NCI-H446 (cell line): ENCODE measurements at places on chromosomes 2 and 18.

DNA sequence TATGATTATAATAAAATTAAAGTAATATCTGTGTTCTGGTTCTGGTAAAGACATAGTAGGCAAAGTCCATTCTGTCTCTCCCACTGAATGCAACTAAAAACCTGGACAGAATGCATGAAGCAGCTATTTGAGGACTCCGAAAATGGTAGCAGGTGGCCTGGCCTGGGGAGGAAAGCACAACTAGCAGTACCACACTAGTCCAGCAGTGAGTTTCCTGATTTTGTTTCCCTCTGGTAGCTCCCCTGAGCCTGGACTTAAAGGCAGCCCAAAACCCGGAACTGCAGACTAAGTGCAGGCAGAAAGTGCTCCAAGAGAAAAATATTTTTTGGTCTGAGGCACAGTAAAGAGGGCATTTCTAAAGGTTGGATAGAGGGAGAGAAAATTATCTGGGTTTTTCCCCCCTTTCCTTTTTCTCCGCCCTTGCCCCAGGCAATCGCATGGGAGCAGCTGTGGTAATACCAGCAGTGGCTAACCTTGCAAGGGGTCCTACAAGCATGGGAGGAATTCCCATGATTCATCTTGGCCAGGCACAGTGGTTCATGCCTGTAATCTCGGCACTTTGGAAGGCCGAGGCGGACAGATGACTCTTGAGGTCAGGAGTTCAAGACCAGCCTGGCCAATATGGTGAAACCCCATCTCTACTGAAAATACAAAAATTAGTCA, 32.3 kb downstream of the ASXL2 start:
- DNase-seq: no peak

DNA sequence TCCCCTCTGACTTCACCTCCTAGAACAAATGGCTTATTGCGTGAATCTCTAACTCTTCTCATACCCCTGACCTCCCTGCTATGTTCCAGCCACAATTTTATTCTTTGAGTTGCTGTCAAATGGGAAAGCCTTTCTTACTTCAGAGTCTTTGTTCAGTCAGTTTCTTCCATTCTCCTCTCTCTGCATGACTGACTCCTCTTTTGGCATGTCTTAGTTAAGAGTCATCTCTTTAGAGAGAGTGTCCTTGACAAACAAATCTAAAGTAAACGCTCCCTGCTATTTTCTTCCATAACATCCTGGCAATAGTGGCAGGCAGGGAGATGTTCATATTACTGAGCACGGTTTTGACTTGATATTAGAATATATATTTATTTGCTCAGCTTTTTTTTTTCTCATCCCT, 170.7 kb upstream of the ERBB4 start:
- DNase-seq: no peak

- DNase-seq: no peak
Observed at GRCh38 chr2:162111958-162112850, 38.2 kb upstream of the DPP4 start.

DNA sequence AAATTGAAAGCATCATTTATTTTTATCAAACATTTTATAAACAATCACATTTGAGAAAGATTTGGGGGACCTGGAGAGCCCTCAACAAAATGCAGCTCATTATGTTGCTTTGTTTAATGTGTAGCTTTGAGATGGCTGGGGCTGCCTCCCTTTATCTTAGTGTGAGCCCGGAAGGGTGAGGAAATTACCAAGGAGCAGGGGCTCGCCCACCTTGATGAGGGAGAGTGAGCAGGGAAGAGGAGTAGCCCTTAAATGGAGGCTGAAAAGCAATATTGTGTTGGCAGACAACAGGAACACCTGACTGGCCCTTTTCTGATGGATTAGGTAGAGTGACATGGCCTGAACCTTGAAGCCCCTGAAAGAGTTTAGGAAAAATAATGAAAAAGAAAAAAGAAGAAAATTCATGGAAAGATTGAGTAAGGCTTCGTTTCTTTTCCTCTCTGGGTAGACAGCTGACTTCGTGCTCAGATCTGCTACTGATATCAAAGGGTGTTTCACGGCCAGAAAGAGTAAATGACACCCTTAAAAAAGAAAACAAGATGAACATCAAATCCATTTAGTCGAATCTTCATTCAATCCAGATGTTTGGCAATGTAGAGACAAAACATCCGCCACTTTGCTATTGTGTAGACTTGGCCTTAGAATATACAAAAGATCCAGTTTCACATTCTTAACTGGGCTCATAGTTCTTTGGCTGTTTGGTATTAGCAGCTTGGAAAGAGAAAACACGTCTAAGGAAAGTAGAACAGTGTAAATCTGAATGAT, 206.5 kb upstream of the TCF4 start:
- DNase-seq: no peak

- DNase-seq: no peak
Observed at GRCh38 chr2:179963626-179964025, 43.5 kb downstream of the CWC22 start.

DNA sequence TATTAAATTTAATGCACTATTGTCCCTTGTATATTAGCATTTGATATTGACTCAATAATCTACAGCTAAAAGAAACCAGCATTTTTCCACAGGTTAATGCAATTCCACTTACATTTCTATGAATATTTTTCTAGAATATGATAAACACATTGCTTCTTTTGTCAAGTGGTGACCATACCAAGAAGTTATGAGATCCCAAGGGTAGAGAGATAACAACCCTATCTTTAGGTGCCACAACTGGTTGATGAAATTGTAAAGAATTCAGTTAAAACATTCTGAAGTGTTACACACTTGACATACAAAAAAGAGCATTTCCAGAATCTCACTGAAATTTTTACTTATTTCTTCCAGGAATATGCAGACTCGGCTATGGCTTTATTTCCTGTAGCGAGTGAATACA, 56.0 kb downstream of the ABCG8 start:
- DNase-seq: no peak

- DNase-seq: no peak
Observed at GRCh38 chr2:26284132-26284531, 39.4 kb downstream of the HADHB start.

GRCh38 chr2:9074930-9075329, 71.4 kb upstream of the MBOAT2 start:
- DNase-seq: no peak

DNA sequence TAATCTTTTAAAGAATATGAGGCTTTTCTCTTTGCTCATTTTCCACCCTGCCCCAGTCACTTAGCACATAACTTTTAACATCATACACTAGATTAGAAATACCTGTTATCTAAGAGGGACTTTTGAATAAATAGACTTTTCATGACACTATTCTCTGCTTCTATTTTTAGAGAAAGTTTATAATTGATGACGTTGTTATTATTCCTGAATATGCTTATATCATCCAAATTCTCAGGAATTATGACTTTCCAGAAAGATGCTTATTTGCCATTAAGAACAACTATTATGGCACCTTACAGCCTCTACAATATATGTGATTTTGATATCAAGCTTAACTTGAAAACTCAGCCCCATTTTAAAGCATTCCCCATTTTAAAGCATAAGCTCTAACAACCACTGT, 11.4 kb downstream of the TMEFF2 start:
- no peak for DNase-seq

DNA sequence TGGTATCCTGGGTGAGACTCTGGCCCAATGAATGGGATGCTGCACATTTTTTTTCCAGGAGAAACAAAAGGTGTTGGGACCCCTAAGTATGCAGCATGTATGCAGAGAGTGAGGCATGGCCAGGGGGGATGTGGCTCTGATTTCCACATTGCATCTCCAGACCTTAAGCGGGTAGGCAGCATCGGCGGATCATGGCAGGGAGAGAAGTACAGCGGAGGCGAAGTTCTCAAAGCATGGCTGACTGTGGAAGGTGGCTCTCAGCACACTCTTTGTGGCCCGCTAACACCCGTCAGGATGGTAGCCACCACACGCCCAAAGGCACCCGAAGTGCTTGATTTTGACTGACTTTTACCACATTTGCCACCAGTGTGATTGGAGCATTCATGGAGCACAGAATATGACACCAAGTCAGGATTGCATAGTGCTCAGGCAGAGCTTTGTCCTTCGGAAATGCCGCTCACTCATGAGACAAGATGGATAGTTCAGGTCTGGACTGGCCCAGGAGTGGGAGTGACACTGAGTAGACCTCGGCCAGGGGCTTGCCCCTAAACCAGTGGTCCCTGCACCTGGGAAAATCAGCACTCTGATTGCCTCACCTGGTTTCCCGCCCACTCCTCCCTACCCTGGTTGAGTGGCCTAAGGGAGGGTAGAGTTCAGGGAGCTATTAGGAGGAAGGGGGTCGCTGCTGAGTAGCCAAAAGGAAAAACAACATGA, 14.2 kb downstream of the INPP4A start:
- DNase-seq: no peak

DNA sequence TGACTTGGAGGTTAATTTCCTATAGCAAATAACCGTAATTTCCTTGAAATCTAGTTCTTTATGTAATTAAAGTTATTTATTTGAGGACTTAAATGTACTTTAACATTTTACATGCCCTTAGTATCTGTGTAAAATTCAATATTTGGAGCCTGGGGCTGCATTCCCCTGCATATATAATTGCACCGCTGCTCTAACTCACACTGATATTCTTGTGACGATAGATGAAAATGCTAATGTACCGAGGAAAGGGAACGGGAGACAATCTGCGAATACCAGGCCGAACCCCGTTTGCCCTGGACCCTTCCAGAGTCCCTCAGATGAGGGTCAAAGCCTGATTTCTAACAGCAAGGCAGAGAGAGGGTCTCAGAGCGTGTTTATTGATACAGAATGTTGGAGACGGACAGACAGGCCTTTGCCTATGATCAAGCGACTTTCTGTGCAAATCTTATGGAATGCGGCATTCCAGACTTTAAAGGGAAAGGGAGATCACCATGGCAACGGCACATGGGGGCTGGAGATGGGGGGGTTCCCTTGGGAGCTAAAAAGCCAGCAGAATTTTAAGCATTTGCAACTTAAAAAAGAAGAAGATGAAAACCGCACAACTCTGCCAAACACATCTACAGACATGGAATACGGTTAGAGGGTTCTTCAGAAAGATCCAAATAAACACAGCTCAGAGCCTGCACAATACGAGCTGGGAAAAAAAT, 57.6 kb upstream of the TWIST2 start:
- DNase-seq: no peak

- no peak for DNase-seq
Observed at GRCh38 chr2:65746931-65747675, 314.7 kb upstream of the SPRED2 start.

- DNase-seq: no peak
Observed at GRCh38 chr2:211990335-211990734, 548.3 kb downstream of the ERBB4 start.

- DNase-seq: peak; percentile 65
Observed at GRCh38 chr2:164840458-164840929, 1.1 kb downstream of the COBLL1 start.

- no peak for DNase-seq
Observed at GRCh38 chr2:147368306-147368705, 476.5 kb upstream of the ACVR2A start.

DNA sequence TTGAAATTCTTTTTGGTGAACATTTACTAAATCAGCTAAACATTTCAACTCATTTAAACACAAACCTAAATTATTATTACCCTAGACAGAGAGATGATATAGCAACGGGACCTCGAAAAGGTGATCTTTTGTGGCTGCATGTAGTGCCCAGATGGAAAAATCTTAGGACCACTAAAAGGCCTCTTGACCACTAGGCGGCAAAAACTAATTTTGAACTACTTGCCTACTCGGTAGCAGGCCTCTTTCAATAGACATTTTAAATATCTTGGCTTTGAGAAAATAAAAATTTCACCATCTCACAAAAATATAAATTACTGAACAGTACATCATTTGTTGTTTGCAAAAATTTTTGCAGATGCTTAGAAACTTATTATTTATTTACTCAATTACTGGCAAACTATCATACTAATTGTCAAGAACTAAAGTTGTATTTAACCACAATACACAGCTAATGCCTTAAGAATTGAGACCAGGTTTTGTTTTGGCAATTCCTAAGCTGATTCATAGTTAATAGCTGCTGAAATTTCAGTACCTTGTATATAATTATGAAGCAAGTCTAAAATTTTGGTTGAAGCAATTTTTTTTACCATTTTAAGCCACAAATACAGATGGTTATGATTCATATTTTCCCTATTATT, 9.4 kb downstream of the COL3A1 start:
- DNase-seq: no peak

GRCh38 chr2:120432976-120433815, 87.3 kb downstream of the INHBB start:
- no peak for DNase-seq

DNA sequence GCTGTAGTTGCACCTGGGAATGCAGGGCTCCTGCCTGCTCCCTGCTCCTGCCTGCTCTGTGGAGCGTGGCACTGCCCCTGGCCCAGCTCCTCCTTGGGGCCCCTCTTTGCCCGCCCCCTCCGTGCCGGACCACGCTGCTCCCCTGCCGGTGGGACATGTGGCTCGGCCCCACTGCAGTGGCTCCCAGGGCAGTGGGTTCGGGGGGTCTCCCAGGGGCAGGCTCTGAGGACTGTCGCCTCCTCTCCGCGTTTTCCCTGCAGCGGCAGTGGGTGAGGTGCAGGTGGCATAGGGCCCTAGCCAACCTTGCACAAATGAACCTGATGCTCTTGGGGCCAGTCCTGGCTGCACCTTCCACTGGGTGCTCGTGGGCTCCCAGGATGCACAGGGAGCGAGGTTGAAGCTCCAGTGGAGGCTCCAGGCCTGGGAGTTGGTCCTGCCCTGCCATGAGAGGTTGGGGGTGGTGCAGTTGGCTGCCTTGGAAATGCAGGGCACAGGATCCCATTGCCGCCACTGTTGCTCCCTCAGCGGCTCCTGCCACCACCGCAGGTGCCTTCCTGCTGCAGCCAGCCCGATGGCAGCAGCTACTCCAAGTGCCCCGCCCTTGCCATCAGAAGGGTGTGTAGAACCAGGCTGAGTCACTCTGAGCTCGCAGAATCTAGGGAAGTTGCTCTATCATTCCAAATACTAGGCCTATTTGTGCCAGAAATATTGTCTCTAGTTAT, 313.1 kb upstream of the SYT4 start:
- DNase-seq: no peak

GRCh38 chr2:95159690-95160449, at the start of gene ZNF514:
Gene ZNF514 (minus strand): TSS chr2:95159848. CDS start chr2:95153253, 6,595 bp downstream.
- no peak for DNase-seq

GRCh38 chr2:210519594-210519993, 36.8 kb upstream of the CPS1 start:
- no peak for DNase-seq
